ENCODE measurements at places on chromosomes 5 and 9.

- no peak for DNase-seq
These were observed 32.9 kb downstream of the NDFIP1 start for GRCh38 chr5:142141463-142141862.

- no peak for DNase-seq
These were observed 281.6 kb downstream of the MAST4 start for GRCh38 chr5:66877843-66878242.

GRCh38 chr9:126664900-126665643, 51.3 kb downstream of the LMX1B start:
- DNase-seq: no peak

DNA sequence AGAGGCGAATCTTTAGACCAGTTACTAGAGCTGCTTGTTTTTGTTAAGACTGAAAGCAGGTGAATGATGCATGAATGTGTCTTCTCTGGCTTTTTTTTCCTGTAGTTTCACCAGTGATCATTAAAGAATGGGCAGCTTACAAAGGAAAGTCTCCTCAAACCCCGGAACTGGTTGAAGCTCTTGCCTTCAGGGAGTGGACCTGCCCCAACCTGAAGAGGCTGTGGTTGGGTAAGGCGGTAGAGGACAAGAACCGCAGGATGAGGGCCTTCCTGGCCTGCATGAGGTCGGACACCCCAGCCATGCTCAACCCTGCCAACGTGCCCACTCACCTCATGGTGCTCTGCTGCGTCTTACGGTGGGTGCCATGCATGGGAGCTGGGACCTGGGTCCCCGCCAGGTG, 33.3 kb upstream of the PHF2 start:
- DNase-seq: no peak

DNA sequence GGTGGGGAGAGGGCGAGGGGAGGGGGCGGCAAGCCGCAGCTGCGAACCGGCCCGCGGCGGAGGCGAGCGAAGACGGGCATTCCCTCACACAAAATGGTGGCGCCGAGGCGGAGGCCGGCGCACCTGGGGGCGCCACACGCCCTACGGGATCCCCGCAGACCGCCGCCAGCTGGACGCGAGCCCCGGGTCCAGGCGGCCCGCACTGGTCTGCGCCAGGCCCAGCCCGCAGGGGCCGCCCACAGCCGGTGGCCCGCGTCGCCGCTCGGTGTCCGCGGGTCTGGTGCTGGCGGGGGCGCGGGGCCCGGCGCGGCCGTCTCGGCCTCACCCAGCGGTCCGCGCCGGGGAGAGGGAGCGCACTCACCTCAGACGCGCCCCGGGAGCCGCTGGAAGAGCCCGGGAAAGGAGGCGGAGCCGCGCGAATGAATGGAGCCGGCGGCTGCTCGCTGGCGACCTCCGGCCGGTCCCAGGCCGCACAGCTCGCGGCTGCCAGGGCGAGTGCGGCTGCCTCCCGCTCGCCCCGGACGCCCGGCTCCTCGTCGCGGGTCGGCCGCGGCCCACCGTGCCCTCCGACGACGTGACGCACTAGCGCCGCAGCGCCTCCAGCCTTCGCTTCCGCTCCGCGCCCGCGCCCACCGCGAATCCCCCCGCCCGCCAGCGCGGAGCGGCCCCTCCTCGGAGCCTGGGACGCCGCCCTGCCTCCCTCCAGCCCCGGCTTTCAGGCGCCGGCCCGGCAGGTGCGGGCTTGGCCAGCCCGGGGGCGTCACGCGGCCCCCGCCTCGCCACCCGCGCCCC, at the start of gene FAM169A:
Gene FAM169A, minus strand, starts transcription at position 584 of the 792 bp plus-strand sequence. CDS start 24,711 bp downstream, outside the sequence.
- peak; percentile 63 for DNase-seq

- DNase-seq: no peak
These were observed 86.6 kb downstream of the EHMT1 start for GRCh38 chr9:137705443-137705863.

- DNase-seq: no peak
These were observed 446.2 kb downstream of the PLK2 start for GRCh38 chr5:58013542-58014258.
